Dorsolateral prefrontal cortex (tissue), 122 donors: ENCODE measurements at places on chromosomes 4 and X. TPM values are rescaled to one million over a fixed set of nuclear protein-coding genes. Genes with fewer than 3 reads are reported as not detected.

DNA sequence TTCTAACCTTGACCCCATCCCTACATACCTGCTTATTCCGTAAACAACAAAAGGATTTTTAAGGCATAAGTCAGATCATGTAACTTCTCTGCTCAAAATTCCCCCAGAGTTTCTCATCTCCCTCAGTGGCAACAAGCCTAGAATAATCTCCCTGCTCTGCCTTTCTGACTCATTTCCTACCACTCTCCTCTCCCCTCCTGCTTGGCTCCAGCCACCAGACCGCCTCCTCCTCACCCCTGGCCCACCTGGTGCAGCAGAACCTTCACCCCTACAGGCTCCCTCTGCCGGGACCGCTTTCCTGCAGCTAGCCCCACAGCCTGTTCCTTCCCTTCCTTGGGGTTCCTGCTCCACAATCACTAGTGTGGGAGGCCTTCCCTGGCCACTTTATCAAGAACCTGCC lies 32.1 kb downstream of the TSPAN5 start:
- no peak for DNase-seq

GRCh38 chrX:119389214-119389613 lies 9.9 kb upstream of the SLC25A43 start:
- DNase-seq, result no peak

- no peak for DNase-seq
These were observed 31.1 kb upstream of the WDR17 start for GRCh38 chr4:176034499-176034898.

GRCh38 chr4:151192556-151193235 lies 84.3 kb upstream of the PRSS48 start:
- no peak for DNase-seq

- DNase-seq, result no peak
These were observed 69.8 kb downstream of the GAB1 start for GRCh38 chr4:143406523-143406922.

- DNase-seq, result no peak
These were observed 83.8 kb downstream of the STOX2 start for GRCh38 chr4:183988874-183989273.

GRCh38 chrX:107678957-107679740 lies 50.8 kb downstream of the PRPS1 start:
- DNase-seq, result no peak

GRCh38 chr4:169815606-169816005 lies 57.9 kb upstream of the HPF1 start:
- DNase-seq, result no peak

DNA sequence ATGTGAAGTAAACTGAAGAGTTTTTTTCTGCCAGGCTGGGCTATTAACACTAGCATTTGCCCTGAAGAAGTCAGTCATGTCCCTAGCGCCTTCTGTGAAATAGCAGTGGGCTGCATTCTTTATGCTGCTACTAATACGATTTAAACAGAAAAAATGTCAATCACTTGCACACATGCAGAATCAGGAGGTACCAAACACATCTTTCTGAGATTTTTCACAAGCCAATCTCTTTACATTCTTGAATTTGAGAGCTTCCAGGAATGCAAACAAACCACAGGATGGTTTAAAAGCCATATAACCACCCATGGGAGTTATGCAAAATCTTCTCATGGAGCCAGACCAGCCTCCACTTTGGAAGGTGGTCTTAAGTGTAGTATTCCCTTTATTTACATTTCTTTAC lies 220.1 kb downstream of the IQCM start:
- DNase-seq, result no peak

DNA sequence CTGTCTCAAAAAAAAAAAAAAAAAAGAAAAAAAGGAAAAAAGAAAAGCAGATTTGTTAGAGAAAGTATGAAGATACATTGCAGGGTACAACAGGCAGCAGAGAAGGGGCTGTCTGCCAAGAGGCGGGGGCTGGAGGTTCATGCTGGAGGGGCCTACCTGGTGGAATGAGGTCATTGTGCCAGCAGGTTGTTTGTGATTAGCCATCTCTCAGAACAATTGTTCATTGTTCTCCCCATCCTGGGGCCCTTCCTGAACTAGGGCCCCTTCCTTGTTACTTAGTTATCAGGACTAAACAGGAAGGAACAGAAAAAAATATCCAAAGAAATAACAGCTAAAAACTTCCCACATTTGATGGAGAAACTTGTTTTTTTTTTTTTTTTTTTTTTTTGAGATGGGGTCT lies 14.0 kb upstream of the GPKOW start:
- no peak for DNase-seq

DNA sequence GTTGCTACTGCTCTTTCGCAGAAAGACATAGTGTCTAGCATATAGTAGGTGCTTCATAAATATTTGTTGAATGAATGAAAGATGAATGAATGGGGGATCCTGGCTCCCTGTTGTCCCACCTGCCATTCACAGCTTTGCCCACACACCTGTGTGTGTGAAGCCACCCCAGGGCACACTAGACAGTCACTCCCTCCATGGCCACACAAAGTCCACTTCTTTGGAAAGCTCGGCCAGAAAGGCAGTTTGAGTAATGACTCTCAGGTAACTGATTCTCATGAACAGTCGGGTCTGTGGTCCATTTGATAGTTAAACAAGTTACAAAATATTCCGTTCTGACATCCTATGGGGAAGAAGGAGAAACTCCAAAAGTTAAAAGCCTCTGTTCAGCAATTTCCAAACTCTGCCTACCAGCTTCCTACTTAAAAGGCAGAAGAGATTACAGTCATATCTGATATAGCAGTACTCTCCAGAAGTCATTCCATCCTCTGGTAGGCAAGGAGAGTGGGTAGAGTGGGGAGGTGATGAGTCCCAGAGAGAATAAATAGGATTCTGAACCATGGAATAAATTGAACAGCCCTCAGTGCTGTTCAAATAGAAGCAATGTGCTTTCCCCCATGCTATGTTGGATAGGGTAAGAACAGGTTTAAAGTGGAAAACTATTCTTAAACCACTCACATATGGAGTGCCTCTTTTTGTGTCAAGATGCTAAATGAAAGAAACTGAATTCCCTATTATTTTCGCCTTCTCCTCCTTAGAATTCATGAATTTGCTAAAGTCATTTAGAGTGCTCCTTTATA lies 204.9 kb upstream of the GALNT7 start:
- no peak for DNase-seq

DNA sequence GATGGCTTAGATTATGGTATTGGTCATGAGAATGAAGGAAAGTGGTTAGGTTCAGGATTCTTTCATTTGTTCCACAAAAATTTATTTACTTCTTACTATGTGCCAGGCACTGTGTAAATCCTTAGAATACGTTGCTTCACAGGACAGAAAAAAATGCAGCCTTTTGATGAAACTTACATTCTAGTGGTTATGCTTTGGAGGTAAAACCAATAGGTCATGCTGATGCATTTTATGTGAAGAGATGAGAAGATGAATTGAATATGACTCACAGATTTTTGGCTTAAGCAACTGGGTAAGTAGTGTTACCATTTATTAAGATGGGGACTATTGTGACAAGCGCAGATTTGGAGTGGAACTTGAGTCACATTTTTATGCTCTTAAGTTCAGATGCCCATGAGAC lies 165.3 kb downstream of the GLRA2 start:
- no peak for DNase-seq

GRCh38 chr4:23015821-23016220 lies 323.1 kb downstream of the GBA3 start:
- no peak for DNase-seq

DNA sequence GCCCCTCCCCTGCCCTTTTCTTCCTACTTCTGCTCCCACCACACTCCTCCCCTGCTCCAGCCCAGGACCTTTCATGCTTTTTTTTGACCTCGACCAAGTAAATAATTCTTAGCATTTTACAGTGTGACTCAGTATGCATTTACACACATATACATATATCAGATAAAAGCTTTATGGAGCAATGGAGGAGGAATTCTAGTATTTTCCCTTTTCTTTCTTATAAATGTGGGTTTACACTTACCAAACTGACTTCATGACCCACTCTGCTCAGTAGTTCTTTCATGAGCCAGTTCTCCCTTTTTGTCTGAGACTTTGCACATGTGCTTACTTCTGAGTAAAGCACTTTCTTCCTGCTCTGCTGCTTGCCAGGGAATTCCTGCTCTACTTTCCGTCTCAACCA lies 111.8 kb upstream of the H2AZ1 start:
- DNase-seq, result no peak

DNA sequence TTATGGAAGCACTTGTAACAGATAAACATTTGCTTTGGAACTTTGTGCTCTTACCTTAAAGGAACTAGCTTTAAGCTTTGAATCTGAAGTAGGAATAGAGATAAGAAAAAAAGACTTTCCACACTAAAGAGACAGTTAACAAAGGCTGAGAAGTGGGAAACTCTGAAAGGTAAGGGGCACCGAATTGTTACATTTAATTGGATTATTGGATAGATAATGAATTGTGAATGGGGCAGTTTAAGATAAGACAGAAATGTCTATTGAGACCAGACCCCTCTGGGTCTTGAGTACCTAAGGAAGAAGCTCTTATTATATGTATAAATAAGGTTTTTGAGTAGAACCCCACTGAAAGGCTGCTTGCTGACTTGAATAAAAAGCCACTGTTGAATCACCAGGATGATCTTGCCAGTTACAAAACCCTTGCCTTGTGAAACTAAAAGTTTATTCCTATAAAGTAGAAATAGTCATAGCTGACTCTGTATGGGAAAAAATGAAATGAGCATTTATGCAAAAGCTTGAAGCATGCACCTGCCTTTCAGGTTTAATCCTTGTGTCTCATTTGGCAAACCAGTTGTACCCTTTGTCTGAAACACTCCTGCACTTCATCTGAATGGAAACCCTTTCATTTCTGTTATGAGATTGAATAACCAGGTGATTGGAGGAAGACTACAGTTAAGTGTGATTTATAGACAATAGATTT lies 423.2 kb downstream of the RPA4 start:
- DNase-seq, result no peak

- DNase-seq, result no peak
These were observed 2.1 kb upstream of the MTNR1A start for GRCh38 chr4:186557486-186557885.

GRCh38 chrX:154368630-154369448 lies 5.6 kb downstream of the FLNA start:
- DNase-seq, result no peak

- no peak for DNase-seq
These were observed 53.0 kb downstream of the C4orf50 start for GRCh38 chr4:5965225-5965624.

GRCh38 chr4:152926959-152927358 lies 9.2 kb upstream of the FHDC1 start:
- no peak for DNase-seq

DNA sequence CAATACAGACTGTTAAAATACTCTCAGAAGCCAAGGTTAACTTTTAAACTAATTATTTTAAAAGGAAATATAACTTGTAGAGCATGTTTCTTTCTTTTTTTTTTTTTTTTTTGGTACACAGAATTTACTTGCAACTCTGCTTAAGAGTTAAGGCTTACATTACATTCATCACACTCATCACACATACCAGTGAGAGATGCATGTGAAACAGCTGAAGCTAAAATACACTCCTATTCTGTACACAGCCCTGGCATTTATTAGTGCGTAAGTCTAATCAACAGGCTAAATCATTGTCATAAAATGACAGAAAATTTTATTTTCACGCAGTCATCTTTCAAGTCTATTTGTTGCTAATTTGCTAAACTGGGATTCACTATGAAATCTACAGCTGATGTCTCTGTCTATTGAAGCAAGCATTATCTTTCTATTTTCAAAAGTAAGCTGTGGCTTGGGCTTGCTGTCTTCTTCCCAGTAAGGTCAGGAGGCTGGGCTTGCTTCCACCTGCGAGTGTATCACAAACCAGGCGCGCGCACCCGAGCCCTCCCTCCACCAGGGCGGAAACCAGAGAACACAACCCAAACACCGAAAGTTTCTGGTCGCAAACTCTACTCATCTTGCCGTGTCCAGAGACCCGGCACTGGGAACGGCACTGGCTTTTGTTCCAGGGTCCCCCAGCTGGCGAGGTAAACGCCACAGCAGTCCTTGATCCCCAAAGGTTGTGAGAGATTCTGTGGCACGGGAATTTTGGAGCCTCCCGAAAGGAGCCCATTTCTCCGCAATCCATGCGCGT lies 3.9 kb downstream of the MAML3 start:
- peak; percentile 29 for DNase-seq

Gene PDLIM5
- total RNA-seq, result 43.8 TPM

Gene GALNTL6
- total RNA-seq, result 10.3 TPM

Gene IRS4
- 3.5 TPM for total RNA-seq

Gene YY2
- total RNA-seq, result 1.4 TPM

Gene APOOL
- total RNA-seq, result 17.2 TPM

Gene RXFP1
- total RNA-seq, result 35.1 TPM
